ENCODE measurements at places on chromosomes 6 and 20. TPM values are rescaled to one million over a fixed set of nuclear protein-coding genes. Genes with fewer than 3 reads are reported as not detected.

The ADTRP gene
- total RNA-seq = 15.2 TPM

The MCM9 gene
- 25.5 TPM for total RNA-seq

The CCHCR1 gene
- 17.5 TPM for total RNA-seq

DNA sequence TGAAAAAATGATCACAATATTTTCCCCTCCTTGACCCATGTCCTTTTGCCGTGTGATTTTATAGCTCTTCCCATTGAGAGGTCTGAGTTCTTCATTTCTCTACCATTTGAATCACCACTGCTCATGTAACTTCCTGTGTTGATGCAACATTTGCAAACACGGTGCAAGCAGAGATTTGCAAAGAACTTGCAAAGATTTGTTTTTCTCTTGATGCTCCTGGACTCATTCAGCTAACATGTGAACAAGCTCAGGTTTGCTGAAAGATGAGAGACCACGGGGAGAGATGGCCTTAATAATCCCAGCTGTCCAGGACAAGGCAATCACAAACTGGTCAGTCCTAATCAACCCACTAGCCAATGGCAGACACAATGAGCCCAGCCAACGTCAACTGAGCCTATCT, 8.6 kb downstream of the VNN2 start:
- H3K27ac ChIP-seq = no peak overlapping the region
- no peaks in the 10 kb centered on the region for H3K27me3 ChIP-seq
- H3K4me1 ChIP-seq = peaks cover 7% of the 10 kb centered on the region
- no peak overlapping the region for H3K4me3 ChIP-seq
- peaks cover 19% of the 10 kb centered on the region for H3K36me3 ChIP-seq

GRCh38 chr20:32753731-32754130, 8.5 kb upstream of the DNMT3B start:
- DNase-seq = no peak
- H3K27ac ChIP-seq = no peak overlapping the region
- H3K36me3 ChIP-seq = no peaks in the 10 kb centered on the region
- H3K4me1 ChIP-seq = no peaks in the 10 kb centered on the region
- H3K27me3 ChIP-seq = no peaks in the 10 kb centered on the region
- H3K4me3 ChIP-seq = no peak overlapping the region

The SMPD2 gene
- total RNA-seq = 25.7 TPM

DNA sequence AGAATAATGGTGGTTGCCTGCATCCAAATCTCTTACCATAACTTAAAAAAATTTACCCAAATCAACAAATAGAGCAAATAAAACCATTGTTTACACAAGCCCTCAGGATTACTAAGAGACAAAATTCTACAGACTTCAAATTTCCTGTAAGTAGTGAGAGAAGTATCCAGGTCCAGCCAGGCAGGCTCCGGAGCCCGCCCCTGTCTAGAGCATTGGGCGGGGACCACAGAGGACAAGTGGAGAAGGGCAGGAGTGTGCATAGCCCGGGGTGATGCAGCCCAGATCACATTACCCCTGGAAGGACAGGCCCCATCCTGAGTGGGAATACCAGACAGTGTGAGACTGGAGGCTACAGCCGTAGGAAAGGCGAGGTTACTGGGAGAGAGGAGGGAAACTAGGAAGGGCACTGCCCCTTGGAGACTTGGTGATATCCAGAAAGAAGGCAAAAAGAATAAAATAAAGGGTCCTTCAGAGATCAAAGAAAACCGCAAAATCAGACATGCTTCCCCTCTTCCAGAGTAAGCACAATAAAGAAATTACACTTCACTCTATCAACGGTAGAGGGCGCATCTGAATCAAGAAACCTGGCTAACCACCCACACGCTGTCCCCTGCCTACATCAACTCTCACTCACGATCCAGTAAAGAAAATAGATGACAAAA, 26.6 kb downstream of the RIN2 start:
- H3K27ac ChIP-seq = no peak overlapping the region
- no peak overlapping the region for H3K4me3 ChIP-seq
- no peak for DNase-seq
- no peaks in the 10 kb centered on the region for H3K4me1 ChIP-seq

- peak overlapping the region; percentile 45 for H3K4me3 ChIP-seq
- H3K27ac ChIP-seq = no peak overlapping the region
- no peaks in the 10 kb centered on the region for H3K36me3 ChIP-seq
- no peaks in the 10 kb centered on the region for H3K4me1 ChIP-seq
- DNase-seq = no peak
Measured at GRCh38 chr6:22145823-22146677, 150.8 kb downstream of the PRL start.

DNA sequence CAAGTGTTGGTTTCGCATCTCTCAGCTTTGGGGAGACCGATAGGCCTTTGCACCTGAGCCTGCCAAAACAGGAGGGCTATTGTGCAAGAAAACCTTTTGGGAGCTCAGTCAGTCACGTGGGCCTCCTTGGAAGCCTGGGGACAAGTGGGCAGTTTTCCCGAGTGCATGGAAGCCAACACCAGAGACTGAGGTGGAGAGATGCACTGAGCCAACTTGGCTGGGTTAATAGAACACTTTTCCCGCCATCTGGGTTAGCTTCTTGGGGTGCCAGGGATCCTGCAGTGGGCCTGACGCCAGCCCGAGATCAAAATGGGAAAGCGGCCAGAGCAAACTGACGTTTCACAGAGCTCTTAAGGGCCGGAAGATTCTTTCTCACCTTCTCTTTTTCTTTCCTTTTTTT, 2.8 kb upstream of the OOEP start:
- no peak overlapping the region for H3K27ac ChIP-seq
- no peak overlapping the region for H3K4me3 ChIP-seq
- no peaks in the 10 kb centered on the region for H3K4me1 ChIP-seq
- H3K27me3 ChIP-seq = no peaks in the 10 kb centered on the region

DNA sequence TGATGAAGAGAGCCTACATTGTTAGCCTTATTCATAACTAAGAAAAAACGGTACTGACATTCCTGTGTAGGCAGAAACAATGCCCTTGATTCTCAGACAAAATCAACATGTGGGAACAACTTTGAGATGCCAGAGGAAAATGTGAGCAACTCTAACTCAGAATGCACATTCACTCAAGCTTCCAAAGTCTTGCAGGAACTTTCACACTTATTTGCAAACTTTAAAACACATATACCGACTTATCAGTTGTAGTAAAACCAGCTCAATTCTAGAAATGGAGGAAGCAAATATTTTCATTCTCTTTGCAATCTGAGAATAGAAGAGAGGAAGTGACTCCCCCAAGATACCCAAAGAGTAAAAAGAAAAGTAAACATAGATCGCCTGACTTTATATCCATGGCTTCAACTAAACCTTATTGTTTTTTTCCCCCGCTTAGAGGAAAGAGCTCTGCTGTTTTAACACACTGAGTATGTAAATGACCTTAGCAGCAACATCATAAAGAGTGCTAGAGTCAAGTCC, 117.6 kb downstream of the EPB41L2 start:
- H3K27me3 ChIP-seq = no peaks in the 10 kb centered on the region
- no peaks in the 10 kb centered on the region for H3K36me3 ChIP-seq
- no peak overlapping the region for H3K4me3 ChIP-seq
- H3K4me1 ChIP-seq = no peaks in the 10 kb centered on the region
- DNase-seq = no peak
- H3K27ac ChIP-seq = no peak overlapping the region

The GINS1 gene
- total RNA-seq = 0.08 TPM

GRCh38 chr6:166152660-166153059, 15.0 kb downstream of the TBXT start:
- peaks cover 6% of the 10 kb centered on the region for H3K27me3 ChIP-seq
- H3K27ac ChIP-seq = no peak overlapping the region
- H3K4me3 ChIP-seq = no peak overlapping the region
- H3K4me1 ChIP-seq = no peaks in the 10 kb centered on the region

GRCh38 chr6:29797135-29797534, 30.5 kb upstream of the HLA-G start:
- no peak overlapping the region for H3K27ac ChIP-seq
- H3K27me3 ChIP-seq = peaks cover 15% of the 10 kb centered on the region
- DNase-seq = no peak
- H3K36me3 ChIP-seq = no peaks in the 10 kb centered on the region

The MTFR2 gene
- 1.1 TPM for total RNA-seq

- H3K4me1 ChIP-seq = peaks cover 11% of the 10 kb centered on the region
- no peaks in the 10 kb centered on the region for H3K27me3 ChIP-seq
- no peak for DNase-seq
- H3K27ac ChIP-seq = no peak overlapping the region
Measured at GRCh38 chr6:110042670-110043296, 64.7 kb downstream of the GPR6 start.

The MEI4 gene
- total RNA-seq = not detected

The SLC2A10 gene
- not detected for total RNA-seq

The ALDH5A1 gene
- 3.6 TPM for total RNA-seq

DNA sequence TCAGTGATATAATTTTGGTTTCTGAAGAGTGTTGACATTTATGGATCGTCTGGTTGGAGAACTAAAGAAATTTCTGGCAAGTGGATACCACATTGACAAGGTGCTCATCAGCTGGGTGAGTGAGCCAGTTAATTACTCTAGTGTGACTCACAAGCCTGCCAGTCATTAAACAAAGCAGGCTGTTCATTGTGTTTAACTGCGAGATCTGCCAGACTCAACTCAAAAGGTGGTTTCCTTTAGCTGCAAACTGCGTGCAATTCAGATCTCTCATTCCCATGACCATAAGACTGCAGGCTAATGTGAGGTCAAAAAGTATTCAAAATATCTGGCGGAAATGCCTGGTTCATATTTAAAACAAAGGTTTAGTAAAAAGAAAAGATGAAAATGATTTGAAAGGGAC, 32.5 kb upstream of the IYD start:
- H3K36me3 ChIP-seq = no peaks in the 10 kb centered on the region
- H3K27ac ChIP-seq = no peak overlapping the region
- H3K4me3 ChIP-seq = no peak overlapping the region
- H3K27me3 ChIP-seq = no peaks in the 10 kb centered on the region

The MAP7 gene
- total RNA-seq = 0.45 TPM

The ZFP57 gene
- total RNA-seq = not detected

GRCh38 chr6:5989141-5989723, 17.5 kb downstream of the NRN1 start:
- H3K36me3 ChIP-seq = no peaks in the 10 kb centered on the region
- DNase-seq = no peak
- H3K27me3 ChIP-seq = peaks cover 27% of the 10 kb centered on the region
- peaks cover 6% of the 10 kb centered on the region for H3K4me1 ChIP-seq

DNA sequence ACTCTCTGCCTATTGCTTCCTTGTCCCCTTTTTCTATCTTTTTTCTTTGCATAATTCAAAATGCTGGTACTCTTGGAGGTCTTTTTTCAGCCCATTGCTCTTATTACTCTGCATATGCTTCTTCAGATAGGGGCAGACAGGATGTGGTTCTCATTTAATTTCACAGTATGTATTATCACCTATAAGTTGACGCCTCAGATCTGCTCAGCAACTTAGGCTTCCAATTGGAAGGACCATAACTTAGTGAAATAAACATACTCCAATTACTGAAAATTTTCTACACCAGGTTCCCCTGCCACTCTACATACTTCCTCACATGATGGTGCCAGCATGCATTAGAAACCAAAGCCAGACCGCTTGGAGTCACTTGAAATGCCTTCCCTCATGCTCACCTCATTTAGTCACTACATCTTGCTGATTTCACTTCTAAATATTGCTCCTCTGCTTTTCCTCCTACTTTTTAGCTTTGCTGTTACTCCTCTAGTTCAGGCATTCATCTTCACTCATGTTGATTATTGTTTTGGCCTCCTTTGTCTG, 34.5 kb upstream of the AHI1 start:
- no peak overlapping the region for H3K27ac ChIP-seq
- peaks cover 5% of the 10 kb centered on the region for H3K4me1 ChIP-seq
- H3K36me3 ChIP-seq = no peaks in the 10 kb centered on the region
- H3K4me3 ChIP-seq = no peak overlapping the region

The TFAP2D gene
- total RNA-seq = not detected

DNA sequence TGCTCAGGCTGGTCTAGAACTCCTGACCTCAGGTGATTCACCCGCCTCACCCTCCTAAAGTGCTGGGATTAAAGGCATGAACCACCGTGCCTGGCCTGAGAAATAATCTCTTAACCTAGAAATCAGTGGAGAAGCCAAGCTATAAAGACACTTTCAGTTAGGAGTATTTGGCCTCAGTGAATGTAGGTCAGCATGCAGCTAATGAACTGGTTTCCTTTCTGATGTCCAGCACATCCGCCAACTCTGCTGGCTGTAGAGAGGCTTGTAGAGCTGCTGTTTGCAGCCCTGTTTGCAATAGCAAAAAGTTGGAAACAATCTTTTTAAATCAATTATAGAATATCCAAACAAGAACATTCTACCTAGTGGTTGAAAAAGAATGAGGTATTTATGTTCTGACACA, 42.4 kb upstream of the ELOVL5 start:
- no peaks in the 10 kb centered on the region for H3K36me3 ChIP-seq
- no peaks in the 10 kb centered on the region for H3K27me3 ChIP-seq
- no peak overlapping the region for H3K27ac ChIP-seq
- H3K4me1 ChIP-seq = no peaks in the 10 kb centered on the region
- no peak for DNase-seq

DNA sequence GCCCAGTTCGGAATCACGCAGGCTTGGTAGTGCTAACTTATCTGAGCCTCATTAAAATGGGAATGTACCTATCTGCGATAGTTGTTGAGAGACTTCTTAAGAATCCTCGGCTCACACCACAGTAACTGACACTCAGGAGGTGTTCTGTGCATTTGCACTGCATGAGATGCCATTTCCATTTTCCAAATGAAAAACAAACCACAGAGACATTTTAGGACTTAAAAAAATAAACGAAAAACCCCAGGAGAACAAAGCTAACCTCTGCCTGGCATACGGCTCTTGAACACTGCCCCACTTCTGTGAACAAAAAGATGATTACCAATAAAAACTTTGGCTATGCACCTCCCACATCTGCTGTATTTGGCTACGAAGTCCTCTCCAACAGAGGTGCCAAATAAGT, 37.6 kb downstream of the BEND3 start:
- no peaks in the 10 kb centered on the region for H3K36me3 ChIP-seq
- no peaks in the 10 kb centered on the region for H3K27me3 ChIP-seq
- DNase-seq = no peak
- no peak overlapping the region for H3K4me3 ChIP-seq

GRCh38 chr20:63475209-63475608, 2.8 kb upstream of the KCNQ2 start:
- no peaks in the 10 kb centered on the region for H3K36me3 ChIP-seq
- peak; percentile 20 for DNase-seq
- no peak overlapping the region for H3K4me3 ChIP-seq
- peaks cover 12% of the 10 kb centered on the region for H3K4me1 ChIP-seq

- peak; percentile 70 for DNase-seq
- peaks cover 26% of the 10 kb centered on the region for H3K27me3 ChIP-seq
- no peaks in the 10 kb centered on the region for H3K36me3 ChIP-seq
- no peak within 1 kb of the TSS for H3K27ac ChIP-seq
- H3K4me3 ChIP-seq = peak within 1 kb of the TSS; percentile 24
- peaks cover 33% of the 10 kb centered on the region for H3K4me1 ChIP-seq
Measured at GRCh38 chr20:63498960-63499337, at the start of gene EEF1A2. Gene EEF1A2 (minus strand): TSS chr20:63499083. CDS start chr20:63497763, 1,320 bp downstream.

- no peak for DNase-seq
- H3K4me1 ChIP-seq = no peaks in the 10 kb centered on the region
- H3K27me3 ChIP-seq = no peaks in the 10 kb centered on the region
- no peaks in the 10 kb centered on the region for H3K36me3 ChIP-seq
Measured at GRCh38 chr6:135021310-135022049, 33.1 kb downstream of the HBS1L start.
